Stimulated activated CD8-positive, alpha-beta memory T cell treated with anti-CD3 and anti-CD28 coated beads, Interleukin-15, amount 100 ng/mL, for 1 hour (primary cell): ENCODE measurements at places on chromosomes 1 and 21.

DNA sequence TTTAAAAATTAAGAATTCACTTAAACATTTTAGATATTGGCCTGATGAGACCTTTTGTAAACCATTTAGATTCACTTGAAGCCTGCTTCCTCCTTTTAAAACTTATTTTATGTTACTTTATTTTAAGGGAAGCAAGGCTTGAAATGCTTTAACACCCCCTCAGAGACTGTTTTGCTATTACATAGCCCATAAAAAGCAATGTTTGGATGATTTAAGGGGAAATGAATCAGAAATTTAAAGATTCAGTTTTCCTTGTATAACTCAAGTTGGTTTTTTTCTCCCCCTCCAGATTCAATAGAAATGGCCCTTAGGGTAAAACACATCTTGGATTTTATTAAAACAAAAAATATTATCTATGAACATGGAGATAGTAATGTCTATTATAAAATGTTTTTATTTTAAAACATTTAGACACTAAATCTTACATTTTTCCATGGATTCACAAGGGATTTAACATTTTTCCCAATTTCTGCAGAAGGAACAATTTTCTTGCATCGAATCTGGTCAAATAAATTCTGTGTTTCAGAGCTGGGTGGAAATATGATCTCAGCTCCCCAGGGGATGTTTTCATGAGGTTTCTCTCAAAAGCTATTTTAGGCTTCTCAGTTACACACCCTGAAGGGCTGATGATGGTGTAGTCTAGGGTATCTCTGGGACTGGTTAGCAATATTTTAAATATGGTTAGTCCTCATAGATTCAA lies 69.3 kb upstream of the WARS2 start:
- DNase-seq: no peak

DNA sequence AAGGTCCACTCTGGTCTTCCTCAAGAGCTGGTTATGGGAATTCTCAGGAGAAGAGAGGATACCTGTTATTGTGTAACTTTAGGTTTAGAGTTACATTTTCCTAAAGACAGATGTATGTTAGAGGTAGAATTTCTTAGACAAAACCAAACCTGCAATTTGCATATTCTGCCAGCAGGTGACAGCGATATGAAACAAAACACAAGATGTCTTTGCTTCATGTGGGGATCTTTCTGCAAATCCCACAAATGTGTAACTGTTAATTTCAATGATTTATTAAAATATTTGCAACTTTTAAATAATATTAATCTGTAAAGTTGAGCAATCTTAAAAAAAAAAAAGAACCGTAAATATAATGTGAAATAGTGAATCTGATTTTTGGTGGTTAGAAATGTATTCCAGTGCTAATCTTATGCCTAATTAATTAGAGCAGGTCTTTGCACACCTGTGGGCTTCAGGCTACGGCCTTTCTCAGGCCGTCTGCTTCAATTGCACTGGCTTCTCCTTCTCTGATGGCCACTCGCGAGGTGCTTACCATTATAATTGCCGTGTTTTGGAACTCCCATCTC lies 33.4 kb downstream of the FAM78B start:
- DNase-seq: no peak

DNA sequence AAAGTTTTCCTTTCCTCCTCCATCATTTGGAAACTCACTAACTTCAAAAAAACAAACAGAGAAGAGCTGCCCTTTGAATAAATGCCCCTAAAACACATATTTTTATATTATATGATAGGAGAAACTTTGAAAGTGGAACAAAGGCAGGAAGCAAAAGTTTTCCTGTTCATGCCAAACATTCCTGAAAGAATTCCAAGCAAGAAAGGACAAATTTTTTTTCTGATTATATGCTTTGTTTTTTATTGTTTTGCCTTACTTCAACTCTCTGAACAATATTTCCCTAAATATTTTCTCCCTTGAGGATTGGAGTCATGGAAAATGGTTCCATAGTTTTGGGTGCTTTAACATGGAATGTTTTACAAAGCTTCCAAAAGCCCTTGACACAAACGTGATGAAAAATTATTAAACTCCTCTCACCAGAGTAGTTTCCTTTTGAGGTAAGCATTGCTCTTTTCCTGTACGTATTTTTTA lies 638.5 kb upstream of the CAMK1G start:
- DNase-seq: no peak

- no peak for DNase-seq
These were observed 14.2 kb downstream of the COL6A1 start for GRCh38 chr21:45995686-45996179.

DNA sequence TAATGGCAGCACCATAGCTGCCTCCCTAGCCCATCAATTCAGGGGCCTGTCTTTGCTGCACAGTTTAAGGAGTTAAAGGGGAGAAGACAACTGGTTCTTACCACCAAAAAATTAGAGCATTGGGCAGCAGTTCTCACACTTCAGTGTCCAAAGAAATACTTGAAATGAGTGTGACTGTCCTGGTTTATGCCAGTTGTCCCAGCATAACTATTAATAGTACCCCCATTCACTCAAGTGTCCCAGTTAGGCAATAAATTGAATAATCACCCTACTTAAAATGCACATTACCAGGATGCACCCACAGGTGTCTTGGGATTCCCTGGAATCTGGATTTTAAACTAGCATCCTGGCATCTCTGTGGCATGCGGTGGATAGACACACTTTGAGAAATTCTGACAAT lies 51.1 kb downstream of the FAM163A start:
- no peak for DNase-seq
